Spinal cord (tissue), 10 donors: ENCODE measurements at places on chromosomes 2 and 18. TPM values are rescaled to one million over a fixed set of nuclear protein-coding genes. Genes with fewer than 3 reads are reported as not detected.
A peak's percentile ranks its signal among the peaks of the same experiment; 100 is the strongest.

DNA sequence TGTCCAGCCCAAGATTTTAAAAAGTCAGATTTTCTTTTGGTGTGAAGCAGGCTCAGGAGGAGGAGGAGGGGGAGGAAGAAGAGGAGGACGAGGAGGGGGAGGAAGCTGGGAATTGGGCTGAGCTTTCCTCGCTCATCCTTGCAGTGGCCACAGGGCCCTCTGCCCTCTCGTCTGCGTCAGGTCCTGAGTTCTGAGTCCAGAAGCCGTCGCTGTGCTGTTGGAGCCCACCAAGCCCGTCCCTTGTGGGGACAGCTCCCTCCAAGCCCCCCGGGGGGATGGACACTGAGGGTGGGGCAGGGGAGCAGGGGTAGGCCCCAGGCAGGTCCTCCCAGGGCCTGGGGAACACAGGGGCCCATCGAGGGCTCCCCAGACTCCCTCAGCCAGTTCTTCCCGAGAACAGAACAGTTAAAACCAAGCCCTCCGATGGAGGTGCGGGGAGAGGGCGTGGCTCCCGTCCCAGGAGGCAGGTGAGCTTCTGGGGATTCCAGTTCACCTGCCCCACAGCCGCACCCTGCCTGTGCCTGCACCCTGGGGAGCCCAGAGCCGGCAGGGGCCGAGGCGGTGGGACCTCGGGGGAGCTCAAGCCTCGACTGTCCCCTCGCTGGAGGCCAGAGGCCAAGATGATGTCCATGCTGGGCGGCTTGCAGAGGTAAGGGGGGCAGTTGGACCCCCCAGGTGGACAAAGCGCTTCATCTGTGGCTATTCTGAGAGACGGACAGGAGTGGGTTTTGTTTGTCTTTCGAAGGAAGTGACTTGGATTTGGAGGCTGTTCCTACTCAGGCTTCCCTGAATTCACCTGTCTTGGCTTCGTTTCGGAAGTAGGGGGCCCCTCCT, at the start of gene GAL3ST2:
GAL3ST2 (plus strand) TSS at position 487 of the 834 bp plus-strand sequence; CDS start at position 621, 134 bp downstream.
- DNase-seq, result no peak

DNA sequence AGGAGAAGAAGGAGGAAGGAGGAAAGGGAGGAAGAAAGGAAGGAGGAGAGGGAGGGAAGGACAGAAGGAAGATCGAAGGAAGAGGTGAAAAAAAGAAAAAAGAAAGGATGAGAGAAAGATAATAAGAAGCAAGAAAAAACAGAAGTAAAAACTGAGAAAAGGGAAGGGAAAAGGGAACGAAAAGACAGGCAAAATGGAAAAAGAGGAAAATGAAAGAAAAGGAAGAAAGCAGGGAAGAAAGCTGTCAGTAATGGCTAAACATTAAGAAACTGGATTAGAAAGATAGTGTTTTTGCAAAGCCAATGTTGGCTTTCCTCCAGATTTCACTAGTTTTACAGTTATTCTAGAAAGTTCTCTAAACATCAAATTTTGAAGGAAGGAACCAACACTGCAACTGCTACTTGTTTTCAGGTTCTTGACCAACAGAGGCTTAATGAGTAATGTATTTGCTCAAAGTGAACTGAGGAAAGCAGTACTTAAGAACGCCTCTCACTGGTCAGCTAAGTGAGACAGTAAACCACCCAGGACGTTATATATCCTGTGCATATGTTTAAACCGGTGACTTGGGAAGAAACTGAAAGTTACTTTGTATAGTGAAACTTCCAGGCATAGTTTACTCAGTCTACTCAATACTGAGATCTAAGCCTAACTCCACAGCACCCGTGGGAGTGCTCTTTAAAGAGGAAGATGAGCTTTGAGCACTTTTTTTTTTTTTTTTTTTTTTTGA, 286.2 kb upstream of the TRIB2 start:
- DNase-seq, result no peak

GRCh38 chr2:71790226-71791060, 337.1 kb downstream of the DYSF start:
- no peak for DNase-seq

DNA sequence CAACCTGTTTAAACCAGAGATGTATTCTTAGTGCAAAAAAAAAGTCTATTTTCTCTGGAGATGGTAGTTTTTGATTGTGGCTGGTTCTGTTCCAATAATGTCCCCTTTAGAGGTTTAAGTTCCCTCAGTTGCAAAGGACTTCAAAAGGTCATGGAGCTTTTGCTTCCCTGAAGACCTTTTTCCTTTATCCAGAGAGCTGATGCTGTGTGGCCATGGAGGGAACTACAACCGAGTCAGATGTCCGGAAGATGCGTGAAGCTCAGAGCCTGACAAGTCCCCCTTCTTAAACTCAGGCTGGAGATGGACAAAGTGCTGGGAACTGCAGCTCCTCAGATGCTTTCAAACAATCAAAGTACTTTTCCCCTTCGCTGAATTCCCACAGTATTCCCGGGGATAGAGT, 176.1 kb downstream of the TMEM18 start:
- DNase-seq, result peak; percentile 15

GRCh38 chr2:173424886-173425285, 70.2 kb downstream of the CDCA7 start:
- no peak for DNase-seq

DNA sequence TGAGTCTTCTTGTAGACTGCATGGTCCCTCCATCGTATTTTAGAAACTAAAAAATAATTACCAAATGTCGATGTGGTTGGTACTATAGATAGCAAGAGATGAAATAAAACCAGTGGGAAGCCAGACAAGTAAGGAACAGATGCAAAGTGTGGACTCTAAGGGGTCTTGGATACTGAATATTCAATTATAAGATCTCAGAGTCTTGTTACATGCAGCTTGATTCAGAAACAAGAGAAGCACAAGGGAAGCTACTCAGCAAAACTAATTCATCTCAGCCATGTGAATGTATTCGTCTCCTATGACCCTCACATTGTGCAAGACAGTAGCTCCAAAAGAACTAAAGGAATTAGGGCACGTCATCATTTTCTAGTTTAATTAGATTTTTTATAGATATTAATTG, 80.9 kb downstream of the CDH20 start:
- no peak for DNase-seq

- no peak for DNase-seq
Measured at GRCh38 chr2:44107086-44107740, 61.5 kb upstream of the PPM1B start.

DNA sequence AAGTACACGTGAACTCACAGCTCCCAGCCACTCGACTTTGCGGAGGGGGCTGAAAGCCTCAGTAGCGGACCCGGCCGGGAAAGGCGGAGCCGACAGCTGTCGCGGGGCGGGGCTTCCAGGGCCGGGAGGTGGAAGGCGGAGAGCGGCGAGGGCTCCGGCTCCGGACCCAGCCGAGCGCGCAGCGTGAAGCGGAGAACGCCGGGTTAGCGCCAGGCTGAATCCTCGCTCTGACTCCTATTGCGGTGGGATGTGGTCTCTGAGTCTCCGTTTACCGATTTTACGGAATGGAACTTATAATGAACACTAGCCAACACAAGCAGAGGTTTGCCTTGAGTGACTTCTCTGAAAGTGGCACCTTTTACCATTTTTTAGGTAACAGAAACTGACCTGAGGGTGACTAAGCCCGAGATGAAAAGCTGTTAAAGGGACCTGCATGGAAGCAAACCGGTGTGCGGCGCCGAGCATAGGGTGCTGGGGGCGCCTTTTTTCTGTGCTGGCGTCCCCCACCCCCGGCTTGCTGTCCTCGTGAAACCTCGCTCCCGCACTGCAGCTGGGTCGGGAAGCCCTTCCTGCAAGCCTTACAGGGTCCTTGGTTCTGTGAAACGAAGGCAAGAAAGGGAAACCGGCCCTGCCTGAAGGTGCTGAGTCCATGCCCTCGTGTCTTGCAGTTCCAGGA, 72.9 kb downstream of the EN1 start:
- peak; percentile 26 for DNase-seq

The CAVIN2 gene
- 82.2 TPM for total RNA-seq

The TDRD15 gene
- total RNA-seq, result 0.20 TPM

The CMPK2 gene
- total RNA-seq, result 15.3 TPM

DNA sequence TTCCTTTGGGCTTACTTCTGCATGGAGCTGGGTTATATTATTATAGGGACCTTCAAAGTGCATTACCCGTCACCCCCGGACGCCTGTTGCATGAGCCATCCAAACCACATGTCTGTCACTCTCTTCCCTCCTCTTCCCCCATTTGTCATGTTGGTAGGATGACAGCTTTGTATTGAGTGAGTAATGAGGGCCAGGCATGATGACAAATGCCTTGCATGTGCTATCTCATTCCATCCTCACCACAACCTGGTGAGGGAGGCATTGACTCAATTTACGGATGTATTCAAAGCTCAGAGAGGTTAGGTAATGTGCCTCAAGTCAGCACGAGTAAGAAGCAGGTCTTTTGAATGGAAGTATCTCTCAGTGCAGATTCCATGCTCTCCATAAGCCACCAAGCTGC, 510.5 kb upstream of the TNP1 start:
- no peak for DNase-seq

DNA sequence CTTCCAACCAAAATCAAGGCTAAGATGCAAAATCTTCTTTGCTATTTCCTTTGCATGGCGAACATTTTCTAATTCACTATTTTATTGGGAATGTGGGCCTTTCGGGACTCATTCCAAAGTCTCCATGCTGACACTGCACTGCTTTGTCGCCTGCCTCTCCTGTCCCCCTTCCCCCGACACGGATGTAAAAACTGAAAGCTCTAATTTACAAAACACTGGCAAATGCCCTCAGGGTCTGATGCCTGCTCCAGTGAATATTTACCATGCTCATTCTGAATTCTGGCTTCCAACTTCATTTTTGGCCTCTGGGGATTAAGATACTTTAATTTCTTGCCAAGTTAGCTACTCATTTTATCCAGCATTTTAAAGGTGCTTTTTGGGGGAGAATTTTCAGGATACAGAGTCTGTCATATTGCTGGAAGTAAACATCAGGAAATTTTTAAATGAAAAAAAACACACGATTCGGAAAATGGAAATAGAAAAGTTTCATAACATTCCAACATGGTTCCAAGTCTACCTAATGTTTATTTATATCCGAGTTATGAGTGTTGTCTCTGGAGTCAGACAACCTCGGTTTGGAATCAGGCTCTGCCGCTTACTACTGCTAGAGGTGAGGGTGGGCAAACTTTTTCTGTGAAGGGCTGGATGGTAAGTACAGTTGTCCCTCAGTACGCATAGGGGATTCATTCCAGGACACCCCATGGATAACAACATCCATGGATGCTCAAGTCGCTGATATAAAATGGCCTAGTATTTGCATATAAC, 14.6 kb upstream of the LTBP1 start:
- peak; percentile 73 for DNase-seq

The SPATA3 gene
- not detected for total RNA-seq

The FHOD3 gene
- 51.8 TPM for total RNA-seq

The PRKAG3 gene
- 0.06 TPM for total RNA-seq

The PRSS56 gene
- 1.5 TPM for total RNA-seq

GRCh38 chr2:156340804-156341451, 8.4 kb upstream of the NR4A2 start:
- DNase-seq, result no peak

DNA sequence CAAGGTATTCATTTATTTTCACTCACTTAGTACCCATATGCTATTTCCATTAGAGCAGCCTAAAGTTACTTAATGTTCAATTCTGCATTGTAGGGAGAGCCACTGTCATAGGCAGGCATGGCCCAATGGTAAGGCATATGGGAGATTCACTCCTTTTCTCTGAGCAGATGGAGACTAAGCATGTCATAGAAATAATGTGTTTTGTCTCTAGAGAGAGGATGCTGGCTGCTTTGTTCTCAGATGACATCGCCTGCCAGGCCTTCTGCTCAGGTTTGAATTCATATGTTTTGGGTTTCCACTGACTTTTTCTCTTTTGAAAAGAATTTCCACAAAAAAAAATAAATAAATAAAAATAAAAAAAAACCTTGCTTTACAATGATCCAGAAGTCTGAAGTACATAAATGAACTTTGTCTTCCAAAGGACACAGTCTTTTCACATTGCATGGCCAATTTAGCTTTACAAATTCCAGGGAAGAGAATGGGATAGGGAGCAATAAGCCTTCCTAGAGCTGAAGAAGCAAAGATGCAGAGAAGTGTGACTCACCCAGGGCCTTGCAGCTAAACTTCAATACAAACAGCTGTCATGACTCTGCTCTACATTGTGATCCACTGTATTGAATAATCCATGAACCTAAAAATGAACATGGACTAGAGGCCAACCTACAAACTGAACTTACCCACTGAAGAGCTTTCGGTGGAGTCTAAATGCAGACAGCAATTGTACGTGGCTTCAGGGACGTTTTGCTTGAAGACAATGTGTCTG, 422.5 kb downstream of the CMPK2 start:
- DNase-seq, result no peak

The C1QL2 gene
- 0.20 TPM for total RNA-seq
